ENCODE measurements at places on chromosomes 7 and 10. TPM values are rescaled to one million over a fixed set of nuclear protein-coding genes. Genes with fewer than 3 reads are reported as not detected.

- no peaks in the 10 kb centered on the region for H3K36me3 ChIP-seq
- no peaks in the 10 kb centered on the region for H3K27me3 ChIP-seq
- H3K4me1 ChIP-seq = no peaks in the 10 kb centered on the region
Measured at GRCh38 chr10:128237710-128238109, 111.5 kb upstream of the MKI67 start.

GRCh38 chr10:34862892-34863291, 47.8 kb upstream of the PARD3 start:
- H3K36me3 ChIP-seq = no peaks in the 10 kb centered on the region
- DNase-seq = no peak
- H3K27ac ChIP-seq = no peak overlapping the region
- no peaks in the 10 kb centered on the region for H3K27me3 ChIP-seq
- no peak overlapping the region for H3K4me3 ChIP-seq

- H3K27me3 ChIP-seq = no peaks in the 10 kb centered on the region
- no peak overlapping the region for H3K27ac ChIP-seq
- H3K4me3 ChIP-seq = no peak overlapping the region
- no peaks in the 10 kb centered on the region for H3K4me1 ChIP-seq
Measured at GRCh38 chr10:88618496-88618895, 31.9 kb downstream of the LIPJ start.

DNA sequence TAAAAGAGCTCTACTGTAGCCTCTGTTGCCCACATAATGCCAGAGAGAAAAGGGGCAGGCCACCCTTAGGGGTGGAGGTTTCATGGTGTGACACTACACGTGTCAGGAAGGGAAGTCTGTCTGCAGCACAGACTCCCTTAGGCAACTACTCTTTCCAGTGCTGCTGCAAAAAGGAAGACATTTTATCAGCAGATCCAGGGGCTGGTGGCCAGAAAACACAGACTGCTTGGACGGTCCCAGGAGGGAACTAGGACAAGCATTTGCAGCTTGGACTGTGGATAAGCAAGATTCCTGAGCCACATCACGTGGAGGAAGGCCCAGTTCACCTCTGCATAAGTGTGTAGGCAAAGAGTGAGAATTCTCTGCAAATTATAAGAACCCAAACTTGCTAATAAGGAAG, 220.8 kb downstream of the FANK1 start:
- H3K36me3 ChIP-seq = no peaks in the 10 kb centered on the region
- DNase-seq = no peak
- H3K4me3 ChIP-seq = no peak overlapping the region
- no peak overlapping the region for H3K27ac ChIP-seq

DNA sequence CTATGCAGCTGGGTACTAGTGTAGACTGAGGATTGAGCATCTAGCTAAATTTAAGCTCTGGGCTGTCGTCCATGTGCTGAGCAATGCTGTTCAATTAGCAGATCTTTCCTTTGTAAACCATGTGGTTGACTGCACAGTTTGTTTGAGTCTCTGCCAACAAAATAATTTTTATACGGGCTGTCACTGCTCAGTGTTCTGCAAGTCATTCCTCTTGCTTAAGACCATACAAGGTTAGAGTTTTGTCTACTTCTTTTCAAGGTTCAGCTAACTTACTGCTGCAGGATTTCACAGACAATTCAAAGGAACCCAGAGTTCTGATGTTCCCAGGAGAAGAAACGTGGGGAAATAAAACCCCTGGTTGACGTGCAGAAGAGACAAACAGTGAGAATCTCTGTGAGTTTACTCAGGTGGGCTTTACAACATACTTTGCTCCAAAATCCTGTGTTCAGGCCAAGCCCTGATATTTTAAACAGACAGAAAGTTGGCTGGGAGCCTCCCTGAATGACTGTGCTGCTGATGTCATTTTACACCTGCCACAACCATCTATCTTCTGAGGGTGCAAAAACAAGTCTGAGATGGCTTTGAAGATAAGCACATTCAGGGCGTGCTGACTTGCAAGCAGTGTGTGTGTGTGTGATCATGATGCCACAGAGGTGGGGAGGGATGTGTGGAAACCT, 177.1 kb upstream of the SVIL start:
- H3K27me3 ChIP-seq = no peaks in the 10 kb centered on the region
- peak; percentile 74 for DNase-seq
- H3K36me3 ChIP-seq = no peaks in the 10 kb centered on the region
- H3K27ac ChIP-seq = peak overlapping the region; percentile 74

- no peak overlapping the region for H3K4me3 ChIP-seq
- H3K4me1 ChIP-seq = no peaks in the 10 kb centered on the region
- DNase-seq = no peak
- no peak overlapping the region for H3K27ac ChIP-seq
Measured at GRCh38 chr10:69225681-69226080, 5.5 kb downstream of the HKDC1 start.

DNA sequence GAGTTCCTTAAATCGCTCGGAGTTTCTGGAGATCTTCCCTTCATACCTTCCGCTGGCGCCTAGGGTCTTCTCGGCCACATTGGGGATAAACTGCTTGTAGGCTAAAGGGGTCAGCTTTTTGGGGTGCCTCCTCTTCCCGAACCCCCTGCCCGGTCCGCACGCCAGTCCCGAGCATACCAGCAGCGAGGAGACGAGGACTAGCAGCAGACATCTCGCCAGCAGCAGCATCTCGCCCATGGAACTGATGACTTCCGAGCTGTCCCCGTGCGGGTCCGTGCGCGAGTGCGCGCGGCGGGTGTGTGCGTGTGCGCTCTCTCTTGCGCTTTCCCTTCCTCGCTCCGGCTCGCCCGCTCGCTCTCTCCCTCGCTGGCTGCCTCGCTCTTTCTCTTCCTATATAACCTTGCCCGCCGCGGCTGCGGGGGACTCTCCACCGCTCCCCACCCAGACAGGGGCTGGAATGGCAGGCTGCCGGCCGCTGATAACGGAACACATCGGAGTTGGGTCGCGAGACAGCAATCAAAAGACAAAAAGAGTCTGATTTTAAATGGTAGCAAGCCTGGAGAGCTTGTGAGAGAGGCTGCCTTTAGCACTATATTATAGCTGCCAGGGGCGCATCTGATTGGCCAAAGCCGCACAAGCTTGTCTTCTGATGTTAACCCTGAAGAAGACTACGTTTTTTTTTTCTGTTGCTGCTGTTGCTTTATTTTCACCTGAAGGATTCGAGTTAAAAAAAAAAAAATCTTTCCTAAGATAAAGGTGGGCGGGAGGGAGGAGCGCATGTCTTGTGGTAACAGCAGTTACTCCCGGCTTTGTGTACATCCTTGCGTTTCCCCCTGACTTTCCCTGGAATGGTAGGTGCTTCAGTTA, at the start of gene SHH:
TSS of gene SHH (minus strand) at position 569 of the 867 bp plus-strand sequence. CDS start at position 228, 341 bp downstream.
- DNase-seq = no peak
- peak within 1 kb of the TSS; percentile 8 for H3K4me3 ChIP-seq
- no peak within 1 kb of the TSS for H3K27ac ChIP-seq
- peaks cover 12% of the 10 kb centered on the region for H3K27me3 ChIP-seq
- H3K36me3 ChIP-seq = no peaks in the 10 kb centered on the region

GRCh38 chr7:105715528-105715927, 134.2 kb upstream of the EFCAB10 start:
- no peak for DNase-seq
- no peak overlapping the region for H3K27ac ChIP-seq
- no peaks in the 10 kb centered on the region for H3K27me3 ChIP-seq

- H3K27ac ChIP-seq = peak overlapping the region; percentile 71
- peak; percentile 78 for DNase-seq
- H3K36me3 ChIP-seq = no peaks in the 10 kb centered on the region
Measured at GRCh38 chr7:134891262-134891695, 95.0 kb upstream of the AGBL3 start.

DNA sequence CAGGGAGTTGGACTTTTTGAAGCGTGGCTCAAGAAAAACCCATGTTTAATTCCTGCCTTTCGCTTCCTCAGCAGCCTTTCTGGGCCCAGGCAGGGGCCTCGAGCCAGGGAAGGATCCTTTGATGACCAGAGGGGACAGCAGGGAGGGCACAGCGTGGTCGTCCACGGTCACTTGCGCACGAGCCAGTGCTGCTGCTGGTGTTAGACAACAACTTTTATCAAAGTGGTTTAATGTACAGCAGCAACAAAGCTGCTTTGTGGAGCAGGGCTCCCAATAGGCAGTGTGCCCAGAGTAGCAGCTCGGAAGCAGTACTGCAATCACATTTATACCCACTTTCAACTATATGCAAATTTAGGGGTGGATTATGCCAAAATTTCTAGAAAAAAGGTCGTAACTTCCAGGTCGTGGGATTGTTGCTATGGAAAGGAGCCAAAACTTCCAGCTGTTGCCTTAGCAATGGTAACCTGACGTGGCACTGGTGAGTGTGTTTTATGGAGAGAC, 6.1 kb downstream of the GIMAP1 start:
- no peaks in the 10 kb centered on the region for H3K4me1 ChIP-seq
- H3K27ac ChIP-seq = no peak overlapping the region
- no peaks in the 10 kb centered on the region for H3K27me3 ChIP-seq
- DNase-seq = no peak
- H3K36me3 ChIP-seq = no peaks in the 10 kb centered on the region

DNA sequence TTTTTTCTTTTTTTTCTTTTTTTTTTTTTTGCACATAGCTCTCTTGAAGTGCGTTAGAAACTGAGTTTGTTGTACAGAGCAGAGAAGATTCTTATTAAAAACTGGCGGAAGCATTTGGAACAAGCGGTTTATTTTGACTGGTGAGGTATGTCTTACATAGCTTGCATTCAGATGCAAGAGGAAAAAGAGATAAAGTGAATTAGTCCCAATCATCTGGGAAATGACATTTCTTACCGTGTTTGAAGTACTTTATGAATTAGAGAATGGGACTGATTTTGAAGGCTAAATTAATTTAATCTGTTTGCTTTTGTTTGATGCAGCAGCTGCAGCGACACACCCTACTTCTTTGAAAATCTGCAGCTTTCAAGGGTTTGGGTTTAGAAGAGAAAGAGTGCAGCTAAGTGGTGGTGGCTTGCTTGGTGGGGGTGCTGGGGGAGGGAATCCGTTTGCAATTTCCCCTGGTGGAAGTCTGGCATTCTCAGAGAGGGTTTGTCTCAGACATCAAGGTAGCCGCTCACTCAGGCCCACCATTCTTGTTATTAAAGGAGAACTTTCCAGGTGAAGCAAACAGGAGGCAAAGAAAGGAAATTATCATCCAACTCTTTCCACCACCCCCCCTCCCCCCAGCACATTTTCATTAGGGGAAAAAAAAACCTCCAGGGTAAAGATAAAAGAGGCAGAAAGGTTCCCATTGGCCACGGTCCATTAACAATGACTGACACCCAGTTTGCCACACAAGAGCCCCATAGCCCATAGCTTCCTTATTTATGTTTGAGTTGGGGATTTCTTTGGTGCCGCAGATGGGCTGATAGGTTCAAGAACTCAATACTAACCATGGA, 231.7 kb downstream of the SKIDA1 start:
- no peaks in the 10 kb centered on the region for H3K4me1 ChIP-seq
- H3K27me3 ChIP-seq = no peaks in the 10 kb centered on the region
- peak overlapping the region; percentile 2 for H3K4me3 ChIP-seq
- no peaks in the 10 kb centered on the region for H3K36me3 ChIP-seq

- no peaks in the 10 kb centered on the region for H3K27me3 ChIP-seq
- H3K4me1 ChIP-seq = no peaks in the 10 kb centered on the region
- no peak overlapping the region for H3K4me3 ChIP-seq
Measured at GRCh38 chr10:86024281-86025041, 342.1 kb downstream of the GRID1 start.

DNA sequence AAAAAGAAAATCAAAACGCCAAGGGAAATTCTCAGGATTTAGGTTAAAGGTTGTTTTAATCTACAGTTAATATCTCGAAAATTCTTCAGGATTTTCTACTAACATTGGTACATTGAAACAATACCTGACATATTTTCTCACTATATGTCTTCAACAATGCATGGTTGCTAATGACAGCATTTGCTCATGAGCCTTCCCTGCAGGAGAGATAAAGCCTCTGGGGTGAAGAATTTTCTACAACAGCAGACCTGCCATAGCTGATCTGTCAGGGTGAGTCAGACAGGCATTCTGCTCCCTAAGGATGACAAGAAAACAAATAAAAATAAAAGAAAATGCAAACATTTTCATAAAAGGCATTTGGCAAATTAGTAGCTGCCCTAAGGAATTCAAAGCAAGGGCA, 11.7 kb upstream of the GPR37 start:
- no peaks in the 10 kb centered on the region for H3K4me1 ChIP-seq
- H3K36me3 ChIP-seq = no peaks in the 10 kb centered on the region
- H3K4me3 ChIP-seq = no peak overlapping the region
- no peaks in the 10 kb centered on the region for H3K27me3 ChIP-seq

DNA sequence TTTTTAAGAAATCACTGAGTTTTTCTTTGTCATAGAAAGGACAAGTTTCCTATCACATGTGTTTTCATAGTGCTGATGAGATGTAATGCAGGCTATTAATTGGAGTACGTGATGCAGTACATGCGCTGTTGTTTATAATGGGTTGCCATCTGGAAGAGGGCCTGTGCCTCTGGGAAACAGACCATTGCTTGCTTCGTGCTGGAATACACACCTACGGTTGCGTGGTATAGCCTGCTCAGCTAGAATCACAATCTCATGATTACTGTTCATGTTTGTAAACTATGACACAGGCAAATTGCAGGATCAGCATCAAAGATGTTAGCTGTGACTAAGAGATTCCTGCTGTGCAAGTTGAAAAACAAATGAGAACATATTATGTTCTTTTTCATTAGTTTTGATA, 107.2 kb upstream of the STEAP1B start:
- H3K4me3 ChIP-seq = no peak overlapping the region
- H3K27ac ChIP-seq = no peak overlapping the region
- no peaks in the 10 kb centered on the region for H3K27me3 ChIP-seq
- H3K4me1 ChIP-seq = no peaks in the 10 kb centered on the region
- H3K36me3 ChIP-seq = no peaks in the 10 kb centered on the region
- DNase-seq = no peak

DNA sequence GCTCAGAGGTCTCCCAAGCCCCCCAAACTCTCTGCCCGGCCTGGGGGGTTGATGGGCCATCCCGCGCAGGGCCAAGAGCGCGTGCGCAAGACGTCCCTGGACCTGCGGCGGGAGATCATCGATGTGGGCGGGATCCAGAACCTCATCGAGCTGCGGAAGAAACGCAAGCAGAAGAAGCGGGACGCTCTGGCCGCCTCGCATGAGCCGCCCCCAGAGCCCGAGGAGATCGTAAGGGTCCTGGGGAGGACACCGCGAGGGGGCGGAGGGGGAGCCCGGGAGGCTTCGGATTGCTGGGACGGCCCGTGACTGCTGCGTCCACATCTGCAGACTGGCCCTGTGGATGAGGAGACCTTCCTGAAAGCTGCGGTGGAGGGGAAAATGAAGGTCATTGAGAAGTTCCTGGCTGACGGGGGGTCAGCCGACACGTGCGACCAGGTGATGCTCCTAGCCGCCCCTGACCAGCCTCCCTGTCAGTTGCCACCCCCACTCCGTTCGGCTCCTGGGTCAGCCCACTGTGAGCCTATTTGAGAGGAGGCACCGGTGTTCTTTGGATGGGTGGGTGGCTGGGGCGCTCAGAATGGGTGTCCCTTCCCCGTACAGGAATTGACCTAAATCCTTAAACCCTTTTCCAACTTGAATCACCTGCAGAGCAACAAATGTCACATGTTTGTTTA, 5.7 kb downstream of the ANKRD2 start:
- no peak for DNase-seq
- no peaks in the 10 kb centered on the region for H3K4me1 ChIP-seq
- no peaks in the 10 kb centered on the region for H3K36me3 ChIP-seq
- H3K27ac ChIP-seq = no peak overlapping the region
- H3K4me3 ChIP-seq = no peak overlapping the region

TEX36 gene
- total RNA-seq = not detected

ADRA2A gene
- 12.3 TPM for total RNA-seq

MOGAT3 gene
- not detected for total RNA-seq

CPA4 gene
- 0.23 TPM for total RNA-seq

CNPY1 gene
- not detected for total RNA-seq

AKR1B15 gene
- not detected for total RNA-seq

RPA3 gene
- 29.5 TPM for total RNA-seq

TSPAN12 gene
- 14.5 TPM for total RNA-seq
